ENCODE measurements at places on chromosomes 13 and 19.

GRCh38 chr13:94312511-94313216, 166.8 kb downstream of the DCT start:
- DNase-seq, result no peak

GRCh38 chr13:70960841-70961443, 852.7 kb upstream of the KLHL1 start:
- DNase-seq, result no peak

GRCh38 chr19:48933382-48933932, at the start of gene DHDH:
Gene DHDH (plus strand): TSS chr19:48933699. CDS start chr19:48933722, 23 bp downstream.
- peak; percentile 72 for DNase-seq

DNA sequence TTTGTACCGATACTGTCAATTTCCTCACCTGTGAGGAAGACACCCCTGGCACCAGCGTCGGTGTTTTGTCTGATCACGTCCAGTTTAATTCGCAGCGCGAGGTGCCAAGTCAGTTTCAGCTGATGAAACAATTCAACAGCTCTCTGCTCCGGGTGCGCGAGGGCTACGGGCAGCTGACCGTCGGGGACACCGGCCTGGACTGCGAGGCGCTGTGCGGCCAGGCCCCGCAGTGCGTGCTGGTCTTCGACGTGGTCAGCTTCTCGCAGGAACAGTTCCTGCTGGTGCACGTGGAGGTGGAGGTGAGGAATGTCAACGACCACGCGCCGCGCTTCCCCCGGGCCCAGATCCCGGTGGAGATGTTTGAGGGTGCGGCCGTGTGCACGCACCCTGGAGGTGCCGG, 171.5 kb downstream of the OLFM4 start:
- DNase-seq, result no peak

- no peak for DNase-seq
Observed at GRCh38 chr13:98353750-98354149, 176.7 kb upstream of the RNF113B start.

DNA sequence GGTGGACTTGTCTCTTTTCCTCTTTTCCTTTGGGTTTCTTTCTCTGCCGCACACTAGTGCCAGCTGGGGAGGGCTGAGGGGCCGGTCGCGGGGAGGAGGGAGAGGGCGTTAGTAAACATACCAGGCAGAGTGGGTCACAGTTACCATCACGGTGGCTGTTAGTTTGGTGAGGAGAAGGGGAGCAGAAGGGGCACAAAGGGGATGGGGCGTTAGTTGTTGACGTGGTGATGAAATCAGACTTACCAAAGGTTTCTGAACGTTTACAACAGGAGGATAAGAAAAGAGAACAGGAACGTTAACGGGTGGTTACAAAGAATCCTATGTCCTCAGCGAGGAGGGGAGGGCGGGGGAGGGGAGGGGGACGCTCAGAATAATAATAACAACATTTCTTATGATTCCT, 77.9 kb downstream of the PTPRS start:
- DNase-seq, result no peak

- DNase-seq, result no peak
Observed at GRCh38 chr19:17246681-17247425, 1.1 kb upstream of the NR2F6 start.

DNA sequence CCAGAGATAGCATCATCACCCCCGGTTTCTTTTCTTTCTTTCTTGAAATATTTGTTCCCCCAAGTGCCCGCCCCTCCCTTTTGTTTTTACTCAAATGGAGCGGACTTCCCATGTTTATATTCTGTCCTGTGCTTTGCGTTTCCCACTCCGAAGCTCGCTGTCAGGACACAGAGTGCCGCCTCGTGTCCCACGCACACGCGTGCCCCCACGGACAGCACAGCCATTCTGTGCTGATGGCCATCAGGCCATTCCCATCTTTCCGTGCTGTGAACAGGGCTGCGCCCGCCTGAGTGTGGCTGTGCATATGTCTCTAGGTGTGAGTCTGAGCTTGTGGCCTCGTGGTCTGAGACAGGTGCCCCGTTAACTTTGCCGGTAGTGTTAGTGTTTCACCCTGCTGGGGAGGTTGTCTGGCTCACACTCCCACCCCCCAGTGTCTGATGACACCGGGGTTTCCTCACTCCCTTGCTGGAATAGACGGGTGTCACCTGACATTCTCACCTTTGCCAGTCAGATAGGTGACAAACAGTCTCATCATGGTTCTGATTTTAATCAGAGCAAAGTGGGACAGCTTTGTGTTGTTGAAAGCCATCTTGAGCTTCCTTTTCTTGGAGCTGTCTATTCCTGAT, 6.9 kb downstream of the PAK4 start:
- no peak for DNase-seq

- no peak for DNase-seq
Observed at GRCh38 chr19:52542984-52543664, 15.7 kb downstream of the ZNF808 start.

- DNase-seq, result no peak
Observed at GRCh38 chr19:40133491-40133890, 42.7 kb upstream of the ZNF780A start.

DNA sequence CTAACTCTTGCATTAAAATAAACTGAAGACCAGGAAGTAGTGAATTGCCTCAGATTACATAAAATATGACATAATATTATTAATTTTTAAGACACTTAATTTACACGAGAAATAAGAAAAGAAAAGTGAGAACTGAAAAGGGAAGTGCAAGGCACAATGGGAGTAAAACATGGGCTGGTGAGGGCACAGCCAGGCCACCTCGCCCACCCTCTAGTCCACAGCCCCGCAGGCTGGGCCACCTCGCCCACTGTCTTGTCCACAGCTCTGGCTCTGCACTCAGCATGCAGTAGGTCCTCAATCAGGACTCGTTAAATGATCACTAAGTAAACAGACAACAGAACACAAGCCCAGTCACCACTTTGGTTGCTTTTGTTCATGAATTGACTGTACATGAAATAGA, 67.8 kb upstream of the ARHGEF7 start:
- DNase-seq, result no peak

DNA sequence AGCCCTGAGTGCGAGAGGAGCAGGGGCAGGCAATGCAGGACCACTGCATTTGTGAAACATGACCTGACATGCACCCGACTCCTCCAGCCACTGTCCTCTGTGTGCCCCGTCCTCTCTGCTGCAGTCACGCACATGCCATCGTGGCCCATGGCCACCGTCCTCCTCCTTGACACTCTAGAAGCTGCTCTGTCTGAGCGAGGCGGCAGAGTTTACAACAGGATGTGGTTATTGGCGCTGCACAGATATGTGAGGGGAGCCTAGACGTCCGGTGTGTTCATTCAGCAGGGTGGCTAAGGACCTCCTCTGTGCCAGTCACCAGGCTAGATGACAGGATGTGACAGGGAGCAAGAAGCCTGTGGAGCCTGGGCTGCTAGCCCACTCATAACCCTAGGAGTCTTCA, 277.8 kb downstream of the FOXO1 start:
- peak; percentile 59 for DNase-seq

DNA sequence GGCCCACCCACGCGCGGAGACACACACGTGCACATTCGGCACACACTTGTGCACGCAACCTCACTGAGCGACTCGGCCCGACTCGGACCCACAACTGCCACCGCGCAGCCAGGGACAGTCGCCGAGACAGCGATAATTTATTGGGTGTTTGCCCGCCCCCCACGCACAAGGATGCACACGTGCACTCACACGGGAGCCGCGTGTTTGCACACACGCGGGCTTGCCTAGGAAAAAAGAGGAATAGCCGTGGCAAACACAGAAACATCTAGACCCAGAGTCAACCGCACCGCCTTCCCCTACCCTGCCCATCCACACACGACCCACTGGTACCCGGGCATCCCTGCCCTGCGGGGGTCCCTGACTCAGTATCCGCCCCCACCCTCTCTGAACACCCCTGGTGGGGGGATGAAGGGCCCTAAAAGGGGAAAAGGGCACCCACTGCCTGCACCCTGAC, 1.1 kb upstream of the SSBP4 start:
- DNase-seq, result no peak

DNA sequence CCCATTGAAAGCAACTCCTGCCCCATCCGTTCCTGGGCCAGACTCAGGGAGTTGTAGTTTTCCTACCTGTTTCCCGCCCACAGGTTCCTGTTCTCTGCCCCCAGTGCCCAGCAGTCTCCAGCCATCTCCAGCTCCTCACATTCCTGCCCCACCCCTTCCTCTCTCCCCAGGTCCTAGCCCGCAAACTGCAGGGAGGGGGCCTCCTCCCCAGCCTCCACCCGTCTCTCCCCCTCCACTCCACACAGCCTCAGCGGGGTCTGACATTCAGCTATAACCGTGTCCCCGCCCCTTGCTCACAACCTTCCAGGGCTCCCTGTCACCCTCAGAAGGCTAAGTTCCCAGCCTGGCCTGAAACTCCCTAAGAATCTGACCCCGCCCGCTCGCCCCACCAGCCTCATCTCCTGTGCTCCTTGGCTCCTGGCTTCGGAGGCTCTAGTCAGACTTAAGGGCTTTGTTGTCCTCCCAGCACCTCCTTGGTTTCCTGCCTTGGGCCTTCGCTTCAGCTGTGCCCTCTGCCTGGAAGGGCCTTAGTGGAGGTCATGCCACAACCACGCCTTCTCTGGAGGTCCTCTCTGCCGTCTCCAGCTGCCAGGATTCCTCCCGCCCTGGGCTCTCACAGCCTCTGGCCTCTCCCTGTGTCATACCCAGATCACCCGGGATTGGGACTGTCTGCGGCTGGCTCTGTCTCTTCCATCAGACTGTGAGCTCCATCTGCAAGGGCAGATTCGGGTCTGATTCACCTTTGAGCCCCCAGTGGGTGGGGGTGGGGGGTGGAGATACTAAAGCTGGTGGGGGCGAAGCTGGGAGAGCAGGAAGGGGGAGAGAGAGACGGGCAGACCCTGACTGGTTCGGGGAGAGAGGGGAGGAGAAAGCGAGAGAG, 5.1 kb upstream of the SPACA6 start:
- no peak for DNase-seq

DNA sequence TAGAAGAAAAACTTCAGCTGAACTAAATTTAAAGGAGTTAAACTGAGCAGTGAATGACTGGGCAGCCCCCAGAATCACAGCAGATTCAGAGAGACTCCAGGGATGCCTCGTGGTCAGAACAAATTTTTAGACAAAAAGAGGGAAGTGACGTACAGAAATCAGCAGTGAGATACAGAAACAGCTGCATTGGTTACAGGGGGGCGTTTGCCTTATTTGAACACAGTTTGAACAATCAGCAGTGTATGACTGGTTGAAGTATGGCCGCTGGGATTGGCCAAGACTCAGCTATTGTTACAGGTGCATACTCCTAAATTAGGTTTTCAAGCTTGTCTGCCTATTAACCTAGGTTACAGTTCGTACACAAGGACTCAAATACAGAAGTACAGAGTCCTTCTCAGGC, 2.2 kb upstream of the SPRYD7 start:
- DNase-seq, result no peak

- no peak for DNase-seq
Observed at GRCh38 chr19:1967087-1967608, 26.2 kb downstream of the CSNK1G2 start.

DNA sequence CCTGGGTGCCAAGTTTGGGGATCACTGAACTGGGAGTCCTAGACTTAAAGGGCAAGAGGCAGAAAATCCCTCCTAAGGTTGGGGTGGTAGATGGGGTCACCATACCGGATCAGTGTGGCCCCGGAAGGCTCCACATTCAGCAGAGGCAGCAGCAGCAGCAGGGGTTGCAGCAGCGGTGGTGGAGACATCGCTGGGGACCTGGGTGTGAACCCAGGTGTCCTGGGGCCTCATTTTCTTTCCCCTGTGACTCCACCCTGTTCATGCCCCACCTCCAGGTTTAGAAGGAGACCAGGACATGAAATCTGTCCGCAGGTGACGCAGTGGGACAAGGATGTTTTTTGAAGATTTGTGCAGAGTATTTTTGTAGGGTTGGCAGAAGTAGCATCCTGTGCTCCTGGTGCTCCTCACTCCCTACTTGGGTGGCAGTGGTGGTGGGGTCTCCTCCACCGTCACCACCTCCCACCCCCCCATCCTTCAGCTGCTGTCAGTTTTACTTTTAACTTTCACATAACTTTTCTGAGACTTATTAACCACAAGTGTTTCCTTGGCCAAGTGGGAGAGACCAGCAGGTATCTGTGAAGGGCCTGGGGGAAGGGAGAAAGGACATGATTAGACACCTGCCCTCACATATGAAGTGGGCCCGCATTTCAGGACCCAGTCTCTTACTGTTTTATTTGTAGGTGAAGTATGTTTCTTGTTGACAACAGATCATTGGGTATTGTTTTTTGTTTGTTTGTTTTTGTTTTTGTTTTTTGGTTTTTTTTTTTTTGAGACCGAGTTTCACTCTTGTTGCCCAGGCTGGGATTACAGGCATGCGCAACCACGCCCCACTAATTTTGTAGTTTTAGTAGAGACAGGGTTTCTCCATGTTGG, at the start of gene NAPSA:
NAPSA (minus strand) TSS at position 206 of the 873 bp plus-strand sequence; CDS start at position 188, 18 bp downstream.
- DNase-seq, result no peak

DNA sequence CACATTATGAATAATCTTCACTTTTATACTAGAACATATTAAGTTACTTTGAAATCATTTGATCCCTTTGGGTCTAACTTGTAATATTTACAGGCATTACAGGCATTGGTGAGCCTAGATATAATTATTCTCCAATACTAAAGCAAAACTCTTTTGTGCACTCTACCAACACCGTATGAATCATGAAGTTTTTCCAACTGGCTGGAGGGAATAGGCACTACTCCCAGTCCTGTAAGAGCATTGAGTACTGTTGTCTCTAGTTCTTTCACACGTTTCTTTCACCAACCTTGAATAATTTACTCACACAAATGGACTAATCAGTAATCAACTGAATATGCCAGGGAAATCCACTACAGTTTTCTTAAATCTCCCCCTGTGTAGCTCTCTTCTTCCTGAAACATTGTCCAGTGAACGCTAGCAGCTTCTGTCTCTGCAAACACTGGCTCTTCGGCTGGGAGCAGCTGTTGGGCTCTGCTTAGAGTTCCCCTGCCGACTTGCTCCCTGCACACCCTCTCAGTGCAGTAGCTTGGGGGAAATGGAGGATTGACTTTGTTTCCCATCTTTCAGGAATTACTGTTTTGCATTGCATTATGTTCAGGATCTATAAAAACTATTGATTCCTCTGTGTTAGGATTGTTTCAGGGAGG, 476.7 kb downstream of the RFC3 start:
- no peak for DNase-seq

- no peak for DNase-seq
Observed at GRCh38 chr19:7494416-7495098, 5.7 kb upstream of the PEX11G start.

- no peak for DNase-seq
Observed at GRCh38 chr13:30053939-30054338, 203.5 kb upstream of the UBL3 start.

- DNase-seq, result no peak
Observed at GRCh38 chr13:60936281-60936680, 479.4 kb downstream of the PCDH20 start.

DNA sequence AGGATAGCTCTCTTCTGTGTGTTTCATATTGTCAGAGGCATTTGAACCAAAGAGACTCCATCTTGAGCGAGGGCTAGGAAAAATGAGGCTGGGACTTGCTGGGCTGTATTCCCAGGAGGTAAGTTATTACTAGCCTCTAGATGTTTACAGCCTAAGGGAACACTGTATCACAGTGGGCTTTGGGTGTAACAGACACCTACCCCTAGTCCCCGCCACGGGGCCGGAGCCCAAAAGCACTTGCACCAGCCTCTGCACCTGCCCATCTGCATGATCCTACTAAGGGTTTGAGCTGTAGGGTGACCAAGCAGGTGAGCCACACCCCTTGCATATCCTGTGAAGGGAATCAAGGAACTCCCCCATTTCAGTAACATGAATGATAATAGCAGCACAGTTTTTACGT, 1972.2 kb downstream of the OLFM4 start:
- no peak for DNase-seq

All from stimulated activated CD4-positive, alpha-beta T cell treated with anti-CD3 and anti-CD28 coated beads, Interleukin-12 subunit alpha, Interleukin-12 subunit beta, amount 100 ng/mL, for 24 hours (primary cell).